ENCODE measurements at places on chromosomes 4 and X.

DNA sequence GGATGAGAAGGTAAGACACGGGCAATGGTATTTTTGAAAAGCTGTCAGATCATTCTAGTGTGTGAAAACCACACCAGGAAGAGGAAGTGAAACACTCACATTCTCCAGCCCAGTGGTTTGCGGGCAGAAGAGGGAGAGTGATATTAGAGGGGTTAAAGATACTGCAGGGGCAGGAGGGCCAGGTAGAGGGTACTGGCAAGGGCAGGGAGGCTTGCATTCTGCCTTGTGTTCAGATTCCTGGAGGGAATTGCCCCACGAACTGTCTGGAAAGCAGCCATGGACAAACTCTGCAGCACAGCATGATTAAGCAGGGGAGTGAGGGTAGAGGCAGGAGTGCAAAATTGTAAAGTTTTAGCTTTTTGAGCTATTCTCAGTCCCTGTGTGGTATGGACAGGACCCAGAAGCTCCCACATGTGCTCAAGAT lies 30.9 kb downstream of the NIPAL1 start:
- peak; percentile 55 for DNase-seq

DNA sequence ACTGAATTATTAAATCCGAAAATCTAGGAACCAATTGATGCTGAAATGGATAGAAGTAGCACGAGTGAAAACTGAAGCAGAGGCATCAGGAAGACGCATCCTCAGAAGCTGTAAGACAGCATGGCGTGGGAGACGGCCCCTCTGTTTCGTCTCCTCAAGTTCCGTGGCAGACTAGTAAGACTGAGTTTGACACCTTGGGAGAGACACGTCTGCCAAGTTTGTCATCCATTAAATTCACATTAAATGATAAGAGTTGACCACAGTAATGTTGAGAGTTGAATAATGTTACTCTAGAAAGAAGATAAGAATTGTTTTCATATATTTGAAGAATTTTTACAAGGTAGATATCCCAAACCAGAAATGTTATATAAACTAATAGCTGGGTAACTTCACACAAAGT lies 736.1 kb upstream of the FRG1 start:
- DNase-seq, result no peak

GRCh38 chrX:67555578-67556203 lies 11.9 kb downstream of the AR start:
- DNase-seq, result no peak

DNA sequence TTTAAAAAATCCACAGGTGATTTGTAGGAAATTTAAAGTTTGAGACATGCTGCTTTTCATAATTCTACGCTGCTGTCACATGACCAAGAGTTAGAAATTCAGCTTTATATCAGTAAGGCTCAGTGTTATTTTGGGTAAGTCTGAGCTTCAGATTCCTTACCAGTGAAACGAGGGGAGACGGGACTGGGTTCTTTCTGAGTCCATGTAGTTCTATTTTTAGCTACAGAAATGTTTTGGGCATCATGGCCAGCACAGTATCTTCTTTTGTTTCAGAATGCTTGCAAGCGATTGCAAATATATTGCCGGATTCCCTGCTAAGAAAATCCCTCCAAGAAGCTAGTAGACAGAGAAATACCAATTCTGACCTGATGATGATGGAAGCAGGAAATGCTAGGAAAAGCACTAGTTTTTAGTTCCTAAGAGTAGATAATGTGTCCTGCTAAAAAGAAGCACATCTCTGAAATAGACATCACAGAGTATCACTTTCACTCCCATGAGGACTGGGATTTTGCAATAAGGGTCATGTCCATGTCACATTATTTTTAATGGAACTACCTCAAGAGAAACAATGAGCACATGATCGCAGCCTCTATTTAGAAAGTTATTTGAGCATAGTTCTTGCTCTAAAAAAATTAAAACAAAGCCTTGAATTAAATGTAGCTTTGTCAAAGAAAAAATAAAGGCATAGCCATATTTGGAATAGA lies 10.9 kb downstream of the ATP1B4 start:
- no peak for DNase-seq

DNA sequence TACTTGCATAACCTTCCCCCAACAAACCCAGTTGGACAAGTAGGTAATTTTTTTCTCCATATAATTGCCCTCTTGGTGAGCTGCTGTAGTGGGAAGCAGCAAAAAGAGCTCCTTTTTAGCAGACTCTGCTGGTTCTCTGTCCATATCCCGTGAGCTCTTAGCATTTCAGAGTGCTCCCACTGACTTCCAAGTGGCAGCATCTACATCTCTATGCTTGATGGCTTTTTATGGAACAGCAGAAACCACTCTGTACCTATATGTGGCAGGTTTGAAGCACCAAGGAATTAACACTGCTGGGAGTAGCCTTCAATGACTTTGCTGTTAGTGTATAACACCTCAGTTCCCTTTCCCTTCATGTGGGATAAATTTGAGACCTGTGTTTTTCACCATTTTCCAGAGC lies 168.4 kb upstream of the NHS start:
- no peak for DNase-seq

DNA sequence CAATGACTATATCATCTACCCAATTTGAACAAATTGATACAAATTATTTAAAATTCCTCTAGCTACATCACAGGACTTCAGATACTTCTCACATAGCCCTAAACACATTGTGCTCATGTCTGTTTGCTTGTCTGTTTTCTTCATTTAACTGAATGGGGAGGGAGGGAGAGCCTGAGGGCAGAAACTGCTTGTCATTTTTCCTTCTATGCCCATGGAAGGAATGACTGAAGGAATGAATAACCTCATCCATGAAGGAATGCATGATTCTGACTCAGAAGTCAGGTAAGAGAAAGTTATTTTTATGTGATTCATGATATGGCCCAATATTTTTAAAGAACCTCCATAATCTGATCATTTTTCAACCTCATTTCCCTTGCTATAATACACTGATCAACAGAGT lies 418.0 kb upstream of the PITX2 start:
- no peak for DNase-seq

DNA sequence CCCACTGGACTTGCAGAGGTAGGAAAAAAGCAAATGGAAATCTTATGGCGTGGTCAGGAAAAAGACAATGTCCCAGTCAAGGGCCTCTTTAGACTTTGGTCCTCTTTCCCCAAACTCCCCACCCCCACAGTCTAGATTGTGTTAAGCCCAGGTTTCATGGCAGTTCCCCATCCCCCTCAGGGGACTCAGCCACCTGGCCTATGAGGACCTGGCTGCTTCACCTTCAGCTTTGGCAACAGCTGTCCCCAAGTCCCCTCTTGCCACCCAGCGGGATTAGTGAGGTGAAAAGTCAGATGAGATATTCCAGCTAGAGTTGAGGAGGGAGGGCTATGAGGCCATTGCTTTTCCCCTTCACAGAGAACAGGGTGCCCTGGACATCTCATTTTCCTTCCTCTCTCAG lies 457 bp downstream of the RIPPLY1 start:
- no peak for DNase-seq

DNA sequence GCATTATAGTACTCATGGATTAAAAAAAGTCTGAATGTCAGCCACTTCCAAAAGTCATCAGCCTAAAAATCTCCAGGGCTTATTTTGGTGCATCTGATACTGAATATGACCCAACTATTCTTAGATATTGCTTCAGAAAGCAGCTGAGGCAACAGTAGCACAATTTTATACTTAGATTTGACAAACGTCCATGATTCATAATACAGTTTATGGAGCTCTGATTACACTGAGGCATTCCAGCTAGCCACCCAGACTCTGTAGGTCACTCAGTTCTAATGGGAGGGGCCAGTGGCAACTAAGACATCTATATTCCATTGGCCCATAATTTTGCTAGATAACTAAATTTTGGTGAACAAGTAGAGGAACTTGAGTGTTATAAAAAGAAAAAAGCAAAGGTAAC lies 10.3 kb downstream of the SPATA4 start:
- no peak for DNase-seq

DNA sequence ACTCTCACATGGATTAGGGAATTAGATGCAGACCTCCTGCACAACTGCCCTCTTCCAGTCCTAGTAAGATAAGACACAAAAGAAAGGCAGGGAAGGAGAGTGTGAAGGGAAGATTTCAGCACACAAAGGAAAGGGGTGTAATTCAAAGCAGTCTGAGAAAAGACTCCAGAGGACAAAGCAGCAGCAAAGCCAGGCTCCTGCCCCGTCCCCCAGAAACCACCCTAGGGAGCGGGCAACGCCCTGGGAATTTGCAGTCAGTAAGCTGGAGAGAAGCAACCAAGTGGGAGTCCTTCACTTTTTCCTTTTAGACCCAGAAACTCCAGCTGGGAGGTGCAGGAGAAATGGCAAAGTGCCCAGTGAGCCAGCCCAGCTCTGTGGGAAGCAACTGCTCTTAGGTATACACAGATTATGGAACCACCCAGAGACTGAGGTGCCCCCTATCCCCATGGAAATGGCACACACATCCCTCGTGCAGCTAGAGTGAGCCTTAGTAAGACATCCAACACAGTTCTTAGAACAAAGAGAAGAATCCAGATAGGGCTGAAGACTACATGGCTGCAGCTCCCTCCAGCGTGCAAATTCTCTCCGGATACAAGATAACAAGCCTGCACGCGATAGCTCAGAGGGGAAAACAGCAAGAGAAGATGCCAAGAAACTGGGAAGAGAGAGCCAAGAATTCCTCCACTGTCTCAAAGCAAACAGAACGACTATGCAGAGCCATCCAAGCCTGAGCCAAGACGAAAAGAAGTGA lies 26.5 kb upstream of the IRAK1 start:
- no peak for DNase-seq

- DNase-seq, result no peak
Measured at GRCh38 chrX:84187533-84188319, at the start of gene RPS6KA6. Gene RPS6KA6, minus strand, starts transcription at chrX:84188199. Its CDS starts 300 bp downstream, at chrX:84187899.

- no peak for DNase-seq
Measured at GRCh38 chr4:25621027-25621930, 34.4 kb upstream of the SLC34A2 start.

DNA sequence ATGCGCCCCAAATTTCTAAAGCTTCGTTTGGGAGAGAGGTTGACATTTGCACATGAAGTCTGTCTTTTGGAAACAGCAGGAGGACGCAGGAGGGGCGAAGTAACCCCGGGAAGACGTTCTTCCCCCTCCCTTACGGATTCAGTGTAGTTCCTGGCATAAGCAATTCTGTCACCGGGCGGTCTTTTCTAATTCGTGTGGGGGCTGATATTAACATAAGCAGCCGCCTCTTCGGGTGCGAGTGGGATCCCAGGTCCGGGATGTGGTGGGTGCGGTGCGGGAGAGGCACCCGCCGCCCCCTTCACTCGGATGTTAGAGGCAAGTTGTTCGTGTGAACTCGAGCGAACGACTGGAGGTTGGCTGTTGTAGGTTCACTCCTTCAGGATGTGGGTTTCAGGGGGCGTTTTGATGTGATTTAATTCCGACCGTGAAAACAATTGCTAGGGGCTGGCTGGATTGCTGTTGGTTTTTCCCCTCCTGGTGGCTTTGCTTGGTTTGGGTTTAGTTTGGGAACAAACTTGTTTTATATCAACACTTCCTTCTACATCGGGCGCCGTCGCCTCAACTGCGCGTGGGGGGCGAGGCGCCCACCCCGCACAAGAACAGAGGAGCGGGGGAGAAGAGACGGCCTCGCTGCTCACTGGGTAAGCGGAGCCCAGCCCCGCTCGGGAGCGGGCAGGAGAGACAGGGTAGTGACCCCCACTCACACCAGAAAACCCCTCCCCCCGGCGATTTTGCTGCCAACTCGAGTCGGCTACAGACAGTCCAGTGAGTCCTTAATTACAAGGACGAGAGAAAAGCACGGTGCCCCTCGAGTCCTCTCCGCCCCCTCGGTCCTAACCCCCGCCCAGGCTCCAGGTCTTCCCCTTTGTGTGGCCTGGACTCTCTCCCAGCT lies 2.9 kb upstream of the LEF1 start:
- no peak for DNase-seq

- DNase-seq, result no peak
Measured at GRCh38 chr4:99208719-99209075, 10.3 kb downstream of the ADH6 start.

GRCh38 chrX:129721870-129722269 lies 16.9 kb upstream of the XPNPEP2 start:
- no peak for DNase-seq

DNA sequence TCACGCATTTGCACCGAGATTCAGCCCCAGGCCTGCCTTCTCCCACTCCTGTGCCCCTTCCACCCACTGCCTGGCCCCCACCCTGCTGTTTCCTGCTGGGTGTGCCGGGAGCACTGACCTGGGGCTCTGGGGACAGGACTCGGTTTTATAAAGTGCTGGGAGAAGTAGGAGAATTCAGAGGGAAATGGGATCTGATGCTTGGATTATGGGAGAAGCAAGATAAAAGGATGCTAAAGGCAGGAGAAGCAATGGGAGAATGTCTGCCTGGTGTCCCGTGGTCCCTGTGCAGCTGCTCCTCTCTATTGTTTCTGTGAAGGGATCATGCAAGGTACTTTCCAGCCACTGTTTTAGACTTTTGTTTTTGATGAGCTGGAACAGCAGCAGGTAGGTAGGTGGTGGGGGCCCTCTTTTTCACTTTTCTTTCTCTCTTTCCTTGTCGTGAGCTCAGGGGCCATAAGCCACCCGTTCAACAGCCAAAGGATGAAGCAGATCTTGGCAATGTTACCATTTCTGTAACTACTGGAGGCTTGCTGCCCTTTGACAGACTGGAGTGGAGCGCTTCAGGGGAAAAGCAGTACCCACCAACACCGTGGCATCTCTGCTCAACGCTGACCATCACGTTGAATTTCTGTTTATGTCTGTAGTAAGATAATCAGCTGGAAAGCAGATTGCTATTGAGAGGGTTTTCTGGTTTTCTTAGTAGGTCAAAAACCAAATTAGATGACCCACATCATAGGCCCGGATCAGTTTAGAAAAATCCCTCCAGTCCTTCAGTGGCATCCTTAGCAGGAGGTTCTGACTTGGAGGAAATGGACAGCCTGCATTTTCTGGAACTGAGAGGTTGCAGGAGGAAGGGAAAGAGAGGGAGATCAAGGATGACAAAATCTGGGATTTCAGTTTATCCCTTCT lies 63.8 kb upstream of the ENPP6 start:
- no peak for DNase-seq

- no peak for DNase-seq
Measured at GRCh38 chr4:23324021-23324690, 565.7 kb downstream of the PPARGC1A start.

- no peak for DNase-seq
Measured at GRCh38 chr4:180465364-180465763, 1777.8 kb upstream of the TENM3 start.
